ENCODE measurements at places on chromosomes 16 and 17.

- DNase-seq: no peak
Measured at GRCh38 chr16:57730771-57731730, 4.5 kb upstream of the KATNB1 start.

- no peak for DNase-seq
Measured at GRCh38 chr16:8855972-8856371, 12.8 kb downstream of the CARHSP1 start.

GRCh38 chr17:76500074-76500746, 1.0 kb downstream of the RHBDF2 start:
- no peak for DNase-seq

GRCh38 chr17:2058586-2059546, 4.0 kb downstream of the HIC1 start:
- no peak for DNase-seq

DNA sequence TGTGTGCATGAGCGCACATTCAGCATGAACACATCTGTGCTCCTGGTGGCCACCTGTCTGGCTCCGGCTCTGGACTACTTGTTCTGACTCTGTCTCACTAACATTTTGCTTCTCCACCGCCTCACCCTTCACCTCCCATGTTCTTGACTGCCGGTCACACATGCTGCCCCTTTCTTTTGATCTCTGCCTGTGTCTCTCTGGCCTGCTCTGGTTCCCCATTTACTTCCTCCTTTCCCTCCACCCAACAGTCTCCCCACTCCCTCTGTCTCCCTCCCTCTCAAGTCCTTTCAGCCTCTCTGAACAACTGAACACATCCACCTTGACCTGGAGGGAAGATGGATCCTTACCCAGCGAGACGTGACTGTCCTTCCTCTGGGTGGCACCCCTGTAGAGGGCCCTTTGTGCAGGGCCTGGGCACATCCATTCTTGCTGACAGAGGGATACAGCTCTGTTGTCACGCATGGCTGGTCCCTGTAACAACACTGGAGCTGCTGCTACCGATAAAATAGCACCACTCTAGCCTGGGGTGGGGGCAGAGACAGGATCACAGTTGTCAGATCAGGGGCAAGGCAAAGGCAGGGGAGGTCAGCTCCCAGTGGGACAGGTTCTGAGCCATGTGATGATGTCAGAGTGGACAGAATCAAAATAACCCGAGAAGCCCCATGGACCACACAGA, 11.0 kb downstream of the ZSCAN32 start:
- DNase-seq: no peak

- DNase-seq: no peak
Measured at GRCh38 chr17:47733674-47734410, 806 bp downstream of the TBX21 start.

DNA sequence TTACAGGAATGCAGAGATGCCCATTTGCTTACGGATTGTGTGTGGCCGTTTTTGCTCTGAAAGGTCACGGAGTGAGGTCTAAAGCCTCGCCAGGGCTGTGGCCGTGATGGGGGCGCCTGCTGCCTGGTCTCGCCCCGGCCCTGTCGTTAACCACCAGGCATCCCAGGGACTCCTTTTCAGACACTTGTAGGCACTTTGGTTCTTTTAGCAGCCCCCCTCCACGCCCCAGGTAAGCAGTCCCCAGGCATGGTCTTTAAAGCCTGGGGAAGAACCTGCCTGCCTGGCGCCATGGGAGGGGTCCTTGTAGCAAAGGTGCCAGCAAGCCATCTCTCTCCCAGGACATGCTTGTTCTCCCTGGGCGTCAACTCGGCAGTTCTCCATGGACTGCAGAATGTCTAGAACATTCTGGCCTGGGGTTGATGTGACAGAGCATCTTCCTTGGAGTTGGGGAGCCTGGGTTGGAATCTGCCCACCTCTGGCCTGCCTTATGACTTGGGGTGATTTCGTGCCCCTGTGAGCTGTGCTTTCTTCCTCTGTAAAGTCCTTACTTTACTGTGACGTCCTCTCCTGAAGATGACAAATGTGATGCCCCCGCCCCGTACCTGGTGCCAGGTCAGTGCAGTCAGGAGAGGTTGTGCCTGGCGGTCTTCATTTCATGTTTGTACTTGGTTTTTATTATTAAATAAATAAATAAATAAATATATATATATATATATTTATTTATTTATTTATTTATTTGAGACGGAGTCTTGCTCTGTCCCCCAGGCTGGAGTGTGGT, 5.4 kb downstream of the KCTD5 start:
- no peak for DNase-seq

DNA sequence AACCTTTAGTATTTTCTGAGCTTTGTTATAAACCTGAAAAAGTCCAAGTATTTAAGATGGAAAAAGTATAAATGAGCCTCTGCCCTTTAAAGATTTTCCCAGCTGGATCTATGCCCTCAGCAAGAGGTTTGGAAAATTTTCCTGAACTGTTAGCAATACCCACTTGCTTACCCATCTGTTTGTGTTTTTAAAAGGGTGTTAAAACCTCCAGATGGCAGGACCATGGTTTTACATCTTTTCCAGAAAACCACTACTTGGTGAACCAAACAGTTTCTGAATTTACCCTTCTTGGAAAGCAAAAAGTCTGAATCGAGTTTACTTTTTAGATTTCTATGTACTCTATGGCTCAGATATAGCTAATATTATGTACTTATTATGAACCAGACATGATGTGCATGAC, 719 bp downstream of the PMFBP1 start:
- DNase-seq: no peak

DNA sequence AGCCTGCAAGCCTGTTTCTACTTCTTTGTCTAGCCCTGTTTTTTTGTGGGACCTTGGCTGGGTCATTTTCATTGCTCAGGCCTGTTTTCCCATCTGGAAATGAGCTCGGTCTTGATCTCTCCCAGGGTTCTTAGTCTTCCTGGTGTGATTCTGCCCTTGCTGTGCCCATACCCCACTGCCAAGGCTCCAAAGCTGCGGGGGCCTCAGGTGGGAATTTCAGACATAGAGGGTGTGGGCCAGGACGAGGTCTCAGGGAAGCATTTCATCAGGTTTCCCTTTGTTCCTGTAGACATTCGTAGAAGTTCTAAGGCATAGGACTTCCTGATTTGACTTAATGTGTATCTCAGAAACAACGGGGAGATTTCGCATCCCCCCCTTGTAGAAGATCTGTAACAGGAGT, 5.8 kb downstream of the MPRIP start:
- no peak for DNase-seq

GRCh38 chr17:17874478-17874877, 37.7 kb upstream of the SREBF1 start:
- DNase-seq: no peak

DNA sequence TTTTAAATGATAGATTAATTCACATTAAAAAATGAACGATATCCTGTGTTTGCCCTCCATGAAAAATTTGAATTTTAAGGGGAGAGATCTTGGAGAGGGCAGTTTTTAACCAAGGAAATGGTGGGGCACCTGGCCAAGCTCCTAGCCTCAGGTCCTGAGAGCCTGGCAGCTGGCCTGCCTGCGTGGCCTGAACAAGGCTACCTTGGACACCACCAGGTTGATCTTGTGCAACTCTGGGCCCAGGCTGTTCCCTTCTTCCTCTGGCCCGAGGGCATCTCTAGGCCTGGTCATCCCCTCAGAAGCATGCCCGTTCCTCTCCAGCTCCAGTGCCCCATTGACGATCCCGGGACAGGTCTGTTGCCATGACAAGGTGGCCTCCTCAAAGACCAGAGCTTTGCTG, 33.4 kb upstream of the LONP2 start:
- no peak for DNase-seq

DNA sequence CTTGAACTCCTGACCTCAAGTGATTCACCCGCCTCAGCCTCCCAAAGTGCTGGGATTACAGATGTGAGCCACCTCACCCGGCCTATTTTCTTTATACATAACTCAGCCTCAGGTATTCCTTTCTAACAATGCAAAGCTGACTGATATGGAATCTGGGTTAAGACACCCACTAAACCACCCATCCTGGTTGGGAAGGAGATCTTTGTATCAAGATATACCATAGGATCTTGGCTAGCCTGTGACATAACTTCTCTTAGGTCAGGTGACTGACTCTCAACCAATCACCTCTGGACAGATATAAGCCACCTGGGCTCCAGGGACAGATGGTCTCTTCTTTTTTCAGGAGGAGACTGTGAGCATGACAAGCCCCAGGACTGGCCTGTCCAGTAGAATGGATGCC, 51.2 kb upstream of the NKD1 start:
- DNase-seq: no peak

- DNase-seq: no peak
Measured at GRCh38 chr16:14486520-14487303, 143.3 kb downstream of the PARN start.

GRCh38 chr17:77455111-77455890, 314.5 kb downstream of the SEC14L1 start:
- DNase-seq: no peak

DNA sequence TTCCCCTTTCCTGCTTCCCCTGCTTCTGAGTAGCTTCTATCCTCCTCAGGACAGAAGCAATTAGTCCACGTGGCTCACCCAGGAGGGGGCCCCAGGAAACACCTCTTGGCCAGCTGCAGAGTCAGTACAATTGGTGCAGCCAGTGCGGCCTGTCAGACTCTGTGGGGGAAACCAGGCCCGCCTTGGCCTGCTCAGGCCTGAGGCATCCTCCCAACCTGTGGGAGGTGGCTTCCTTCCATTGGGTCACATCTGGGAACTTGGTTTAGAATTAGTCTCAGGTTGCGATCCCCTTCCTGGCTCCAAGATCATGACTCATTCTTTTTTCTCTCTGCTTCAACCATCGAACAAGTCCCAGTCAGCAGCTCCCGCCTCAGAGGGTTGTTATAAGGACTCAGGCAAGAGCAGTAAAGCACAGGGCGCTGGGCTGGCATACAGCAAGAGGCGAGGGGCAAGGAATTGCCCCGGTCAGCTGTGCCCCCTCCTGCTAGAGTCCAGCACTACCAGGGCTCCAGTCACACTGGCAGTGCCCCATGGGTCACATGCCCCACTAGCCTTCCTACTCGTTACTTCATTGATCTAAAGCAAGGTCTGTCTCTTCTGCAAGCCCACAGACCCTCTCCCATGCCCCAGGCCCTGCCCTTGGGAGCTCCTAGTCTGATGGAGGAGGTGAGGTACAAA, 8.1 kb upstream of the EPX start:
- DNase-seq: no peak

GRCh38 chr17:75542229-75542628, 16.7 kb downstream of the LLGL2 start:
- DNase-seq: no peak

DNA sequence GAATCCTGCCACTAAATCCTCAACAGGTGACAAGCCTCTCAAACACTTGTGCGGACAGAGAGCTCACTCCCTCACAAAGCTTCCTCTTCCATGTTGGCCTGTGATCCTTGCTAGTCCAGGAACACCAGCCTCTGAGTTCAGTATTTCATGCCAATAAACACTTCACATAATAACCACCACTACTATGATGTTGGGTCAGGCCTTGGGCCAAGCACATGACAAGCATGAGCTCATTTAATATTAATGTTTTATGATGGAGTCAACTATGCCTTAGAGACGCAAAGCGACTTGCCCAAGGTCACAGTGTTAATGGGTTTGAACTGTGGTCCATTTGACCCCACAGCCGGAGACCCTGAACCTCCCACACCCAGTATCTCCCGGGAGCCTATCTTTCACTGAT, 129.1 kb downstream of the GAS7 start:
- DNase-seq: no peak

- DNase-seq: no peak
Measured at GRCh38 chr16:55370762-55371482, 46.9 kb downstream of the IRX6 start.

DNA sequence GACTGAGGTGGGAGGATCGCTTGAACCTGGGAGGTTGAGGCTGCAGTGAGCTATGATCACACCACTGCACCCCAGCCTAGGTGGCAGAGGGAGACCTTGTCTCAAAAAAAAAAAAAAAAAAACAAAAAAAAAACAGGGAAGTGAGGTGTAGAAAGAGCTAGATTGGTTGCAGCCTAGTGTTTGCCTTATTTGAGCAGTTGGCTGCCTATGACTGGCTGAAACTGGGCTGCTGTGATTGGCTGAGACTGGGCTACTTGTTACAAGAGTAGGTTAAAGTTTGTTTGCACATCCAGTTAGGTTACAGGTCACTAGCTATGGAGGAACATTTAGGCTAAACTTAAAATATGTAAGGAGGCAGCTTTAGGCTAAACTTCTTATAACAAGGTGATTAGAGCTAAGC, 5.7 kb downstream of the DHRS7B start:
- no peak for DNase-seq

DNA sequence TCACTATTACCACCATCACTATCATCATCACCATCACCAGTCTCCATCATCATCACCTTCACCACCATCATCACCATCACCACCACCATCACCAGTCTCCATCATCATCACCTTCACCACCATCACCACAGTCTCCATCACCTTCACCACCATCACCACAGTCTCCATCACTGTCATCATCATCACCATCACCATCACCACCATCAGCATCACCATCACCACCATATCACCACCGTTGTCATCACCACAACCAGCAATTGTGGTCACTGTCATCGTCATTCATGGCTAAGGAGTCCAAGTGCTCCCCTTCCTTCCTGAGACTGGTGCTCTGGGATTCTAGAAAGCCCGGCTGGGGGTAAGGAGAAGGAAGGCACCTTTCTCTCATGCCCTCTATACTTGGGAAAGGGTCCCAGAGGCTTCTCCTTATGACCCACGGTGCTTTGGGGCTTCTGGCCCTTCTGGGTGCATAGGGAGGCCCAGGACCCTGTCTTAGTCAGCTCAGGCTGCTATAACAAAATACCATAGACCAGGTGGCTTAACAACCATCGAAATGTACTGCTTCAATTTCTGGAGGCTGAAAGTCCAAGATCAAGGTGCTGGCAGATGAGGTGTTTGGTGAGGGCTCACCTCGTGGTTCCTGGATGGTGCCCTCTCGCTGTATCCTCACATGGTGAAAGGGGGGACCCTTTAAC, 93.4 kb upstream of the GSE1 start:
- no peak for DNase-seq

DNA sequence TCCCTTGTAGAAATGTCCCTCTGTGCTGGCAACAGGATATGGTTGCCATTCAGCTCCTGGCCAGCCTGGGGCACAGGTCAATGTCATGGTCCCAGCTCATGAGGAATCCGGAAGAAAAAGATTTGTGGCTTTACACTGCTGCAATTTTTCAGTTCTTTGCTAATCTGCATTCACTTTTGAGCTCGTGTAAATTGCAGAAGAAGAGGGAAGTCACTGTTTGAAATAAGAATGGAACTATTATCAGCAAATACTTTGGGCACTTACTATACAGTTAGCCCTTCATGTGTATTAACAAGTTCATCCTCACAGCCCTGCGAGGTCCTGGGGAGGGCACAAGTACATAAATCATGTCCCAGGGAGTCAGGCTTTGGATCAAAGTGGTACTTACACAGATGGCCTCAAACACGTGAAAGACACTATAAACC, 14.2 kb downstream of the SLC47A2 start:
- no peak for DNase-seq
